Stimulated activated CD8-positive, alpha-beta memory T cell treated with anti-CD3 and anti-CD28 coated beads, Interleukin-4, amount 100 ng/mL, for 4 hours (primary cell): ENCODE measurements at places on chromosomes 6 and 20.

- no peak for DNase-seq
These were observed 58.5 kb upstream of the CCDC167 start for GRCh38 chr6:37558168-37558567.

- DNase-seq = no peak
These were observed 622.3 kb upstream of the ARID1B start for GRCh38 chr6:156154896-156155295.

GRCh38 chr6:63538550-63538949 lies 33.7 kb upstream of the LOC128125822 start:
- no peak for DNase-seq

- no peak for DNase-seq
These were observed 101.9 kb downstream of the QRSL1 start for GRCh38 chr6:106731144-106731842.

GRCh38 chr20:41276317-41276751 lies 41.2 kb downstream of the ZHX3 start:
- no peak for DNase-seq

- no peak for DNase-seq
These were observed 7.1 kb upstream of the SLC22A7 start for GRCh38 chr6:43290905-43291355.
